ENCODE measurements at places on chromosomes 6 and 20. TPM values are rescaled to one million over a fixed set of nuclear protein-coding genes. Genes with fewer than 3 reads are reported as not detected.

The SLPI gene
- 11.7 TPM for total RNA-seq

The GSTA3 gene
- total RNA-seq: not detected

The DEFB127 gene
- total RNA-seq: not detected

The KHDC1 gene
- 4.7 TPM for total RNA-seq
